ENCODE measurements at places on chromosomes 3 and 15.

GRCh38 chr3:44478055-44478468, 592 bp upstream of the ZNF445 start:
- DNase-seq = no peak

- DNase-seq = no peak
Measured at GRCh38 chr15:58425185-58425584, 6.6 kb upstream of the LIPC start.

- no peak for DNase-seq
Measured at GRCh38 chr15:58078591-58078990, 13.1 kb upstream of the ALDH1A2 start.

DNA sequence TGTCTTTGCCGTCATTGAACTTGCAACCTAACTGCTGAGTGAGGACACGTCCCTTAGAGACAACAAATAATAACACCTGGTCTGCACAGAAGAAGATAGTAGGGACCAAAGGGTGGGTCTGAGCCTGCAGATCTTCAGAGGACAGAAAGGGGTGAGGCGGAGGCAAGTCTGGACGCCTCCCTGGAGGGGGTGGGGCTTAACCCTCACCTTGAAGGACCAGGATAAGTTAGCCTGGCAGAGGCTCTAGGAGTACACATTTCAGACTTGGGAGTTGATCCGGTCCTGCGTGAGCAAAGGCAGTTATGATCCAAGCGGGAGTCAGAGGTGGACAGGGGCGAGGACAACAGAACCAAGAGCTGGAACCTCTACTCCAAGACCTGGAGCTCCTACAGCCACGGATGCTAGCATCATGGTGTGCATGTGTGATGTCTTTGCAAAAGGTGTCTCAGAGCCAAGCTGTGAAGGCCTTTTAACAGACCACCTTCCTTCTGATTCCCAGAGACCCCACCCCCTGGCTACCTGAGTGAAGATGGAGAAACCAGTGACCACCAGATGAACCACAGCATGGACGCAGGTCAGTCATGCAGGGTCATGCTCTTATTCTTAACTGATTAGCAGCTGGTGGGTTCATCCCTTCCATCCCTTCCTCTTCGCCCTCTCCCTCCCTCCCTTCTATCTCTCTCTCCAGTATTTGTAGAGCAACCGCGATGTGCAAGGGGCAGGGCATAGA, 88.0 kb downstream of the AAGAB start:
- DNase-seq = no peak

- DNase-seq = no peak
Measured at GRCh38 chr15:29364426-29365078, 94.9 kb upstream of the NSMCE3 start.
